ENCODE measurements at places on chromosomes 1 and 21. TPM values are rescaled to one million over a fixed set of nuclear protein-coding genes. Genes with fewer than 3 reads are reported as not detected.
A peak's percentile ranks its signal among the peaks of the same experiment; 100 is the strongest.

DNA sequence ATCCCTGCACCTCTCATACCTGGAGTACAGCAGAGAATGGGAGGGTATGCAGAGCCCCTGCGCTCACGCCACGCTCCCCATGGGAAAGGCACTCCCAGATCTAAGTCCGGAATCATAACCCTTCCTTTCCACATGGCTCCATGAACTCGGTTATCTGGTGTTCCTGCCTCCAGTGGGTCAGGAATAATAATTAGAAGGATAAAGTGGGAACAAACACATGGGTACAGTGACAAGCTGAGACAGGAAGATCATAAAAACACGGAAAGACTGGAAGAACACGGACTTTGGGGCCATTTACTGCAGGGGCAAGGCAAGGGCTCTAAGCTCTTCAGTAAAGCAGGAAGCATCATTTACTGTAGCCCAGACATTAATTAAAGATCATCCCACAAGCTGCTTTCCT lies 48.6 kb downstream of the FOXO6 start:
- no peak for DNase-seq

CRB1 gene
- polyA plus RNA-seq: 0.03 TPM

NPPB gene
- polyA plus RNA-seq: 0.45 TPM

- no peak for DNase-seq
Observed at GRCh38 chr1:75423616-75424015, 187.3 kb downstream of the SLC44A5 start.

MSH4 gene
- 0.13 TPM for polyA plus RNA-seq

GRCh38 chr1:246291127-246291526 lies 216.0 kb downstream of the SMYD3 start:
- DNase-seq: no peak

DNA sequence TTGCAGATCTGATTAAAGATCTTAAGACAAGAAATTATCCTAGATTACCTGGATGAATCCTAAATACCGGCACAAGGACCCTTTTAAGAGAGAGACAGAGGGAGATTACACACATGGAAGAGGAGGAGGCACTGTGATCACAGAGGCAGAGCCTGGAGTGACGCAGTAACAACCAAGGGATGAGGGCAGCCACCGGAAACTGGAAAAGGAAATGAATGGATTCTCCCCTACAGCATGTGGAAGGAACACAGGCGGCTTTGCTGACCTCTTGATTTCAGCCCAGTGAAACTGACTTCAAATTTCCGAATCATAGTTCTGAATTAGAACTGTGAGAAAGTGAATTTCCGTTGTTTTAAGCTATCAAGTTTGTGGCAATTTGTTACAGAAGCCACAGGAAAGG lies 50.2 kb upstream of the IVNS1ABP start:
- DNase-seq: peak; percentile 12

NUDT17 gene
- polyA plus RNA-seq: 1.6 TPM

- no peak for DNase-seq
Observed at GRCh38 chr1:91245435-91245834, 159.2 kb downstream of the HFM1 start.

DNA sequence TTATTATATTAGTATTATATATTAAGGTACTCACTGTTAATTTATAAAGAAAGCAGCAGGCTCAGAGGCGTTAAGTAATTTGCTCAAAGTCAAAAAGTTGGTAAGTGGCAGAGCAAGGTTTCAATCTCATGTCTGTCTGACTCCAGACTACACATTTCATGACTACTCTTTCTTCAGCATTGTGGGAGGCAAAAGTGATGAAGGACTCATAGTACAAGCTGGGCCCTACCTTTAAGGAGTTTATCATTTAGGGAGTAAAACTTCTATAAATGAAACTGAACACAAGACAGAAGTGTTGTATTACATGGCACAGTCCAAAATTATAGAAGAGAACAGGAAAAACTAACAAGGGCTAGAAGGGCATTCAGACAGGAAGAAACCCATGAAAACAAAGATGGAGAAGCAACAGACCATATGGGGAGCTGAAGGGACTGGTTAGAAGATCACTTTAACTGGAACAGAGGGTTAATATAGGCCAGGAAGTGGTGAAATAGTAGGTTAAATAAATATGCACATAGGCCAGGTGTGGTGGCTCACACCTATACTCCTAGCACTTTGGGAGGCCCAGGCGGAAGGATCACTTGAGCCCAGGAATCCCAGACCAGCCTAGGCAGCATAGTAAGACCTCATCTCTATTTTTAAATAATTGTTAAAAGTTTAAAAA lies 11.5 kb downstream of the SORT1 start:
- no peak for DNase-seq

RPF1 gene
- 25.2 TPM for polyA plus RNA-seq

DUSP10 gene
- 5.3 TPM for polyA plus RNA-seq

GJB5 gene
- polyA plus RNA-seq: 1.6 TPM

HDAC1 gene
- polyA plus RNA-seq: 78.8 TPM

- no peak for DNase-seq
Observed at GRCh38 chr21:34813266-34813894, 144.6 kb downstream of the CLIC6 start.

OR2L3 gene
- polyA plus RNA-seq: not detected

DNA sequence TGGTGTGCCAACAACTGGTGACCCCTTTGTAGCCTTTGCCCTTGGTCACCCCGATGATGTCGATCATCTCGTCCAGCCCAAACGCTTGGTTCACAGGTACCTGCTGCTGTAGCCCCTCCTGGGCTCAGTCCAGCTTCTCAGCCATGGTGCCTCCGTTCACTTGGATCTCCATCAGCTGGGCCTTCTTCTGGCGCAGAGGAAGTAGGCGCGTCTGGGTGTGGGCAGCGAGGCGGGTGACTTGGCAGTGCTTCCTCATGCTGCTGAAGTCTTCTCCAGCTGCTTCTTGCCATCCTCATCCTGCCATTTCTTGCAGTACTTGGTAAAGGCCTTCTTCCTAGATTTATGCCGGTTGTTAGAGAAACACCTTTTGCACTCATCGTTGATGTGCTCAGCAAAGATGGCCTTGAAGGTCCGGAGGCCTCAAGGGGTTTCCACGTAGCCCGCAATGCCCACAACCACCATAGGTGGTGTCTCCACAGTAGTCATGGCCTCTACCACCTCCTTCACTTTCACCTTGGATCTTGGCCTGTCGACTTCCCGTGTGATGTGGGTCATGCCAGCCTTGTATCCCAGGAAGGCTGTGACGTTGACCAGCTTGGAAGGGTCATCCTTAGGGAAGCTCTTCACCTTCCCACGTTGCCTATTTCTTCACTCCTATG lies 13.0 kb downstream of the DOP1B start:
- DNase-seq: no peak

PLOD1 gene
- polyA plus RNA-seq: 33.5 TPM

S100A3 gene
- polyA plus RNA-seq: 8.0 TPM

CYP2J2 gene
- polyA plus RNA-seq: 5.0 TPM

TMEM39B gene
- 14.8 TPM for polyA plus RNA-seq

DNA sequence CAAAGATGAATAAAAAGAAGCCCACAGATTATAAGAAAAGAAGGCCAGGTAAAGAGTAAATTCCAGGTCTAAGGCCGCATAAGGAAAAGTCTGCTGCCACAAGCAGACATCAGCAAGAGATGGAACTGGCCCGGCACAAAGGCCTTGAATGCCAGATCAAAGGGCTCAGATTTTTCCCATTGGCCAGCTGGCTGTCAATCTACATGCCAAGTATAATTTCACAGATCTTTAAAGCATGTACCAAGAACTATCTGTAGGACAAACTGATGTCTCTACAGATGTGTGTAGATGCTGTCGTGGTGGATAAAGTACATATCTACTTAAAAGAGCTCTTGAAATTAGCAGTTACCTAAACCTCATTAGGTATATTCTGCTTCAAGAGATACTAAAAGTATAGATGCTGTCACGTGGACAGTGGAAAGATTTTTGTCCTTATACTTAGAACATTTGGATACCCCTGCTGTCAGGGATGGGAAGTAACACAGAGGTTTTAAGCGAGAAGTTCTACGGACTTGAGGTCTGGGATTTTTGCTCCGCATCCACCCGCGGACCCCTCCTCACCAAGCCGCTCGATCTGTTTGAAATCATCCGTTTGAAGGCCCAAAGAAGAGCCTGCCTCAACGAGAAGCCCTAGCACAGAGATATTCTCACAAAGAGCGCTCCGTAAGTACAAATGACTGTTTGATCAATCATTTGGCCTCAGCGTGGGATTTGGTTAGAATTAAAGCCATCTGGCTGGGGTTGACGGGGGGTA lies 10.1 kb downstream of the GLIS1 start:
- no peak for DNase-seq

IL10 gene
- polyA plus RNA-seq: 0.37 TPM

DNA sequence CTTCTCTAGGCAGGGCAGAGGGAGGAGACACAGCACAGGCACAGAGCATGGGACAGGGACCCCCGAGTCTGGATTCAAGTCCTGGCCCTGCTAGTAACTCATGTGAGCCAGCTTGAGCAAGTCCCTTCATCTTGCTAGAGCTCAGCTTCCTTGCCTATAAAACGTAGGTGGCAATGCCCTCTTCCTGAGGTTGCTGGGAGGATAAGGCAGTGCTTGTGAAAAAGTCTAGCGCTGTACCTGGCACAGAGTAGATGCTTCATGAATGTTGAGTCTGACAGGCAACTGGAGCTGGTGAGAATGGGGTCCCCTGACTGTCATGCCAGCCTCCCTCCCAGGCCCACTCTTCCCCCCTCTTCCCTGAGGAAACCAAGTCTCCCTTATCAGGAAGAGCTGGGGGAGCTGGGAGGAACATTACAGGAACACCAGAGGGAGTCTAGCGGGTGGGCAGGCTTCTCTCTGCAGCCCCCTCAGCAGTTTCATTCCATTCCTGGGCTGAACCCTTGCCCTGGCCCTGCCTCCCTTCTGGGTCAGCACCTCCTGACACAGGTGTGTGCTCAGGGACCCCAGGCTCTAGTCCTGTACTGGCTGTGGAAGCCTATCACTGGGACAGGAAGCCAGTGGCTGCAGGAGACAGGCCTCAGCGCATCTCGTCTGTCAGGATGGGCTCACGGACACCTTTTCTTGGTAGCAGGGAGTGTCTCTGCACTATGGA lies 9.9 kb downstream of the CHRNB2 start:
- no peak for DNase-seq

GRCh38 chr1:205750138-205751035 lies at the start of gene NUCKS1:
Gene NUCKS1, minus strand, starts transcription at chr1:205750182. Its CDS starts 209 bp downstream, at chr1:205749973.
- DNase-seq: peak; percentile 99

DNA sequence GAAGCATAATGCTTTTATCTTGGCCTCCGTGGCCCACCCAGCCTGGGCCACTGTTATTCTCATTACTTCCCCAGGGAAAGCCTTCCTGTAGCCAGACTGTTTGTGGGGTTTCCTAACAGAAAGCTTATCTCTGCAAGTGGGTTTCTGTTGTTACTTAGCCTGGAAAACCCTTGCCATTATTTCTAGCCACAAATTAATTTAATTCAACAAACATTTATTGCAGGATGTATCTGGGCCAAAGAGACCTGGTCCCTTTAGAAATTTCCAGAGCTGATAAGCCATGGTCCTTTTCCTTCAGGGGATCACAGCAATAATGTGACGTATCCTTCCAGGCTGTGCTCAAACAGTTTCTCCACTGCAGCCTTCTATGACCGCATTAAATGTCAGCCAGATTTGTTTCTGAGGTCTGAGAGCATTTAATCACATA lies 20.9 kb downstream of the TNN start:
- DNase-seq: no peak

DNA sequence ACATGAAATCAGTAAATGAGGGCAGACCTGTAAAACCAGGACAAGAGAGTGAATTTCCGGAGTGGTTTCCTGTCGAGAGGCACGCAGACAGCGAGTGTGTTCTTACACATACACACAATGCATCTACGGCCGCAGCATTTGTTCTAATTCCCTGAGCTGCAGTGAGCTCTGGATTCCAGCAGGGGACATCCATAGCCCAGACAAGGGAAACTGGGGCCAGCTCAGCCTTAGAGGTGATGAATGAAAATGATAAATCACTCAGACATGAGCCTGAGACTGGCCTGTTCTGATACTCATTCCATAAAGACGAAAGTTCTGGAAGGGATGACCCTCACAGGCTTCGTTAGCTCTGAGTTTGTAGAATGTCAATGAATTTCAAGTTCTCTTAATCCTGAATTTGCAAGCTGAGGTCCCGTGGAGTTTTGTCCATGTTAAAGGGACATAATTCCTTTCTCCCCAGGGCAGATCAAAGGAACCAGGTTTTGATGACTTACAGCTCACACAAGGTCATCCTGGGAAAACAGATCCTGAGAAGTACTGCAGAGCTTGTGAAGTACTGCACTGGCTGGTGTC lies 207.9 kb upstream of the C1orf87 start:
- peak; percentile 72 for DNase-seq

GRCh38 chr1:59123081-59123681 lies 173.7 kb upstream of the FGGY start:
- no peak for DNase-seq

HCN3 gene
- 2.3 TPM for polyA plus RNA-seq

DNA sequence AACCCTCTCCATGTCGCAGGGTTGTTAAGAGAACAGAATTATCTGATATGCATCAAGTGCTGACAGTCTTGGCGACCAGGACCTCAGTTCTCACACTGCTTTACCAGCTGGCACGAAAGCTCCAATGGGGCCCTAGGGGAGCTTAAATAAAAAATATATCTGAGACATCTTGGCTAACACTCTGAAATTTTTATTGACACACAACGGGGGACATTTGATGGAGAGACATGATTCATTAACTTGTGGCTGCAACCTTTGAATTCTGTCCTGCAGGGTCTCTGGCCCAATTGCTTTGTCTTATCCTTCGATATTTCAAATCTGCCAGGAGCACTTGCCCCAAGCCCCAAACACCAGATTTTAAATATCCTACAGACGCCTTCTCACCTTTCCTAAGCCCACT lies 567.0 kb downstream of the AJAP1 start:
- no peak for DNase-seq

RPTN gene
- not detected for polyA plus RNA-seq

TBX15 gene
- polyA plus RNA-seq: 0.20 TPM

DNA sequence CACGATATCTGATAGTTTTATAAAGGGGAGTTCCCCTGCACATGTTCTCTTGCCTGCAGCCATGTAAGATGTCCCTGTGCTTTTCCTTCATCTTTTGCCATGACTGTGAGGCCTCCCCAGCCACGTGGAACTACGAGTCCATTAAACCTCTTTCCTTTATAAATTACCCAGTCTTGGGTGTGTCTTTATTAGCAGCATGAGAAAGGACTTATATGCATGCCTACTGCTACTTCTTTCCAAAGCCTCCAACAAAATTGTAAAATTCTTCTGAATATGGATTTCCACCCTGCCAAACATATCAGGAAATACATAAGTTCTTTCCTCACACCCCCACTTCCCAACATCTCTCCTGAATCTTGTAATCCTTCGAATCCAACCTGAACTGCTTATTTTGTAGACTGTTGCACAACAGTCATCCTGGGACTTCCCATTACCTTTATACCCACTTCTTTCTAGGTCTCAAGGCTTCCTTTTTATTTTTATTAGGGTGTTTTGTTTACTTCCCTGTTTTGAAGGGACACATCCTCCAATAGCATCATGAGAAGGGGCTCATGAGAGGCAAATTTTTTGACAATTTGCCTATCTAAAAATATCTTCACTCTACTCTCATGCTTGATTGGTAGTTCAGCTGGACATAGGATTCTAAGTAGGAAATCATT lies 67.5 kb upstream of the MUTYH start:
- no peak for DNase-seq

GRCh38 chr21:27480841-27481261 lies 514.0 kb upstream of the ADAMTS5 start:
- DNase-seq: no peak

Data from lung (tissue), 17 donors.